ENCODE measurements at places on chromosomes 12 and 14.

GRCh38 chr14:64899958-64900357 is 14.3 kb upstream of the CHURC1 start:
- no peak for DNase-seq

- DNase-seq: no peak
These were observed 58.3 kb downstream of the CAND1 start for GRCh38 chr12:67327466-67327865.

GRCh38 chr14:22552001-22552826 is 36.8 kb downstream of the DAD1 start:
- DNase-seq: no peak

- no peak for DNase-seq
These were observed 743 bp upstream of the DTX1 start for GRCh38 chr12:113055594-113056380.

DNA sequence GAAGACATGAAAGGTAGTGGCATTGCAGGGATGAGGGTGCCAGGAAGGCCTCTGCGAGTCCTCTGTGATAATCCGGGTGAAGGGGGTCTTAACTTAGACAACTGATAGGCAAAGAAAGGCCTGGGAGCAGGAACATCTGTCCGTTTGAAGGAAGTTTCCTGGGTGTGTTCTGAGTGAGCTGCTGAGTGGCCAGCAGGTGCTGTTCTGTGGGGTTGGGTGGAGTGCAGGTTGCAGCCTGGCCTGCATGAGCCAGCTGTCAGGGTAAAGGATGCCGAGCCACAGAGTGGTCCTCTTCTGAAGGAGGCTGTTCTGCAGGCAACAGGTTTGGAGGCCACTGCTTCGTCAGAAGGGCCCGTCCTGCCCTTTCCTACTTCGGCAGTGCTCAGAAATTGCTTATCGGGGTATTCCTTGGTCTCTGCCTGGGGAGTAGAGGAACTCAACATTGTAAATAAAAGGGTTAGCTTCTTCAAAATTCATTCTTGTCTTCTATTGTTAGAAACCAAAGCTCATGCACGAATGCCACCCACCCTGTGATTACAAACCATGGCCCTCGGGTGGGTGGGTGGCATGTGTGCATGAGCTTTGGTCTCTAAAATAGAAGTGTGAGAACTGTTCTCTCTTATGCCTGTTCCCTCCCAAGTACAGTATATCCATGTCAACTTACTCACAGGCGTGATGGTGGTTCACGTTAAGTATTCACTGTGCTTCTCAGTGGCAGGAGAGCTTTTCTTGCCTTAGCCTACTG is 118.9 kb downstream of the CHST11 start:
- no peak for DNase-seq

DNA sequence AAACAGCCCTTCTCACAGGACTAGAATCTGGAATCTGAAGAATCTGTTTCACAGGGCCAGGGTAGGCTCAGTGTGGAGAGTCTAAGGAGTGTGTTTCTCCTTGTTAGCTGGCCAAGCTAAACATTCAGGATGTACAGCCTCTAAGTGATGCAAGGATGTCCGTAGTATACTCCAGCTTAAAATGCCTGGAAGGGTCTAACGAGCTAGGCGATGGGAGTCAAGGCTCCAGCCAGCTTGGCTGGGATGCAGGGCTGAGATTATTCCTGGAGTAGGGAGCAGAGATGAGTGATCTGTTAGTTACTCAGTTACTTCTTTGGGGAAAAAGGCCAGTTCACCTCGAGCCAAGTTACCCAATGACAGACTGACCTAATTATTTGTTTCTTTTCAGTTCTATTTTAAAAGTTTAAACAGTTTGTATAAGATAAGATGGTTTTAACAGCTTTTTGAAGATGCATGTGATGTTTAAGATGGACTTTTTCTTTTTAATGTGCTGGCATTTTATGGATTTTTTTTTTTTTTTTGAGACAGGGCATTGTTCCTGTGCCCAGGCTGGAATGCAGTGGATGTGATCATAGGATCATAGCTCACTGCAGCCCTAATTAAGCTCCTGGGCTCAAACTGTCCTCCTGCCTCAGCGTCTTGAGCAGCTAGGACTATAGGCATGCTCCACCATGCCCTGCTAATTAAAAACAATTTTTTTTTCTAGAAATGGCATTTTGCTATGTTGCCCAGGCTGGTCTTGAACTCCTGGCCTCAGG is 41.1 kb downstream of the SYNE2 start:
- DNase-seq: no peak

GRCh38 chr14:70045310-70045709 is 143.4 kb downstream of the SLC8A3 start:
- DNase-seq: no peak

- DNase-seq: no peak
These were observed 2.8 kb upstream of the CCDC196 start for GRCh38 chr14:66483322-66483721.

DNA sequence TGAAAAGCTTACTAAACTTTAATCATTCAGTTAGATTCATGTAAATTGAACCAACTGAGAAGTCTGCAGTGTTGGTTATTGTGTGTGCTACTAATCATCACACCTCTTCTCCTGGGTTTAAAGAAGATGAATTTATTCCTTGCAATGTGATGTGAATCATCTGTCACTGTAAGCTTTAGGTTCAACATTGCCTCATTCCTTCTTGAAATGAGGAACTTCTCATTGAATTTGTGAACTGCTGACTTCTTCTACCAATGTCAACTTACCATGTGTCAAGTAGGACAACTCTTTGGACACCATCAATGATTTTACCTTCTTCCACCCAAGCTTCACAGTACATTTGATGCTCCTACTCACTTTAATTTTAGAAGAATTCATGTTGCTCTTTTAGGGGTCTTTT is 17.4 kb upstream of the PRB2 start:
- no peak for DNase-seq

- DNase-seq: no peak
These were observed 29.4 kb downstream of the ABCC9 start for GRCh38 chr12:21911832-21912231.

- no peak for DNase-seq
These were observed 105.0 kb downstream of the DAD1 start for GRCh38 chr14:22483863-22484593.

DNA sequence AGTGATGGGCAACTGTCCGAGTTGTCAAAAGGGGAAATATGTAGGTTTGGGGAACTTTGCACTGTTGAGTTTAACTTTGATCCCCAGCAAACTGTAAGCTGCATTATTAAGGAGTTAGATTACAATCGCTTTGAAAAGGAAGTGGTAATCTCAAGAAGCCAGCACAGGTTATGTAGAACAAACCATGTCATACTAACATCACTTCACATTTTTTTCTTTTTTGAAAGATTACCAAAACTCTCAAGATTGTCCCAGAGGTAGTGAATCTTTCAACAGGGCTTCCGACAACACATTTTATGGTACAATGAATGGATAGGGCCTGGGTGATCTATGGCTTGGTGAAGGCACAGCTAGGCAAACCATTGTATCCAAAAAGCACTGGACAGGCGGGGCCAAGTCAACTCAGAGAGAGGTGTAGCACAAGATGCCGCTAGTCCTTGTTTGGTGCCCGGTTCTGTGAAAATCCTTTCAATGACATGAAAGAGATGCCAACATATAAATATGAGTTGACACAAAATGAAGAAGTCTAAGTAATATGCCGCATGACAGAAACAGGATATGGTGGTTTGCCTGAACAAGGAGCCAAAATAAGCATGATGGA is 24.3 kb upstream of the PARP11 start:
- DNase-seq: no peak

- no peak for DNase-seq
These were observed 131.2 kb downstream of the SCARB1 start for GRCh38 chr12:124732275-124733075.

- DNase-seq: no peak
These were observed 12.9 kb downstream of the MDGA2 start for GRCh38 chr14:47662466-47662865.

- no peak for DNase-seq
These were observed 130.8 kb downstream of the RTN1 start for GRCh38 chr14:59739794-59740193.

GRCh38 chr12:7694556-7695236 is 879 bp downstream of the GDF3 start:
- no peak for DNase-seq

DNA sequence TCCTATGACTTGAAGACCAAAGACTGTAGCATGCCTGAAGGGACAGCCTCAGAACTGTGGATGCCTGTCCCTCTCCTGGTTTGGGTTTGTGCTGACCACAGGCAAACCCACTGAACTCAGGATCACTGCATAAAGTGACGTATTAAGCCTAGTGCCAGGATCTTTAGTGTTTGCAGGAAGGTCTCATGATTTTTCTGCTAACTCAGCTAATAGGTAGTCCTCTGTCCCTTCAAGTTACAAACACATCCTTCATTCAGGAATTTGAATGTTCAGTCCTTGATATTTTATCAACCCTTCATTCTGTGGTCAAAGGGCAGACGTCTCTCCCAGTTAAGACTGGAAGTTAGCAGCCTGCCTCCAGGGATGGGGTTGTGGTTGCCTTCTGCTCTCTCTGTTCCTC is 10.3 kb upstream of the OAS3 start:
- no peak for DNase-seq

DNA sequence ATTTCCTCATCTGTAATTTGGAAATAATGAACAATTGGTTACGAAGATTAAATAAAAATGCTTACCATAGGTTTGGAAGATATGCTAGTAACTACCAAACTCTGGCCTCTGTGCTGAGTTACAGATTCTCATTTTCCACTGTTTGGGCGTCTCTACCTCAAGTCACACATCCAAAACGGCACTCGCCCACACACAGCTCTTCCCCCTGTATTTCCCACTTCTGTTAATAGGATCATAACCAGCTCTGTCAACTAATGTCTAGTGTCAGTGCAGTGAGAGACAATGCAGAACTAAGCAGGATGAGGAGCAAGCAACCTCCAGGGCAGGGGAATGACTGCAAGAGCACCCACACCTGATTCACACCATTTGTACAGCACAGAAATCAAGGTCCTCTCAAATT is 10.9 kb upstream of the SYCP3 start:
- DNase-seq: no peak

DNA sequence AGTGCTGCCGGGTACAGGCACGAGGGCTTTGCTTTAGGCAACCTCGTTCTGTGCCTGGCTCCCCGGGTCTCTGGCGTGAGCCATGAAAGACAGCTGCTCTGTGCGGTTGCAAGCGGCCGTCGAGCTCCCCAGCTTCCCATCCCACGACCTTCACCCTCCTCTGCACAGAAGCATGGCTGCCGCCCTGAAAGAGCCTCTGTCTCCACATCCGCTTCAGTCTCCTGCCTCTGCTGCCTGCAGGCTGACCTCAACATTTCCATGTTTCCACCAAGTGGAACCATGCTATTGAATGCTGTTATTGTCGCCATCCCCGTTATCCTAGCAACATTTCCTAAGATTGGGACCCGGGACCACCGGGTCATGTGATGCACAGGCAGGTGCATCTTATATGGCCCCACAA is 57.1 kb downstream of the KDM2B start:
- DNase-seq: no peak

- no peak for DNase-seq
These were observed 20.2 kb upstream of the KRT8 start for GRCh38 chr12:52924764-52925716.

DNA sequence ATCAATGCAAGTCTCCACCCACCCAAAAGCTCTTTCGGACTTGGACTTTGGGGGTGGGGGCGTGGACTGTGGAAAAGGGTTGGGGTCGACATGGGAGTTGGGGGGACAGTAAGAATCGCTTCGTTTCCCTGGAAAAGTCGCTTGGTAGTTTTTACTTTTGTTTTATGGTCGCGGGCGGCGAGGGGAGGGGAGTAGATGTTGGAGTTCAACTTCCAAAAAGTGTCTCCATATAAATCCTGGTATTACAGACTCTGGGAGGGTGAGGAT is 568 bp upstream of the BCL11B start:
- no peak for DNase-seq

DNA sequence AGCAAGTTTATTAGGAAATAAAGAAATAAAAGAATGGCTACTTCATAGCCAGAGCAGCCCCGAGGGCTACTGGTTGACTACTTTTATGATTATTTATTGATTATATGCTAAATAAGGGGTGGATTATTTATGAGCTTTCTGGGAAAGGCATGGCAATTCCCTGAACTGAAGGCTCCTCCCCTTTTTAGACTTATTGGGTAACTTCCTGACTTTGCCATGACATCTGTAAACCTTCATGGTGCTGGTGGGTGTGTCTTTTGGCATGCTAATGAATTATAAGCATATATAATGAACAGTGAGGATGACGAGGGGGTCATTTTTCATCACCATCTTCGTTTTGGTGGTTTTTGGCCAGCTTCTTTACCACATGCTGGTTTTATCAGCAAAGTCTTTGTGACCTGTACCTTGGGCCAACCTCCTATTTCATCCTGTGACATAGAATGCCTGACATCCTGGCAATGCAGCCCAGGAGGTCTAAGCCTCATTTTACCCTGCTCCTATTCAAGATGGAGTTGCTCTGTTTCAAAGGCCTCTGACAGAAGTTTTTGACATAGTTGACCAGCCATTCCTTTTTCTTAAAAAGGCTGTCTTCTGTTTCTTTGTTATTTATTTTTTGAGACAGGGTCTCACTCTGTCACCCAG is 11.1 kb upstream of the PTGES3 start:
- DNase-seq: no peak

DNA sequence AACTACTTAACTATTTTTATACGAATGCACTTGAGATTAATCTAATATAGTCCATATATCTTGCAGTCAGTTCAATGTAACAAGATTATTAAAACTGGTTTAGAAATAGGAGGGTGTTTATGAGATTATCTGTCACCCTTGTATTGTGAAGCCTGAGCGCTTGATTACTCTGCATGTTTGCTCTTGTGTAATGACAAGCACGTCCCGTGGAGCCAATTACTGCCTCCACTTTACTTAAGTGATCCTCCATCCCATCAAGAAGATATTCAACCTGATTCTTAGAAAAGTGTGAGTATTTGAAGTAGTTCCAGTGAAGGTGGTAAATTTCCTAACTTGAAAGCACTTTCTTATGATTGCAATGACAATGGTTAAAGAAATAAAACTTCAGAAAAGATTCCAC is 415.2 kb upstream of the GARIN6 start:
- no peak for DNase-seq

GRCh38 chr12:101436136-101436535 is 28.6 kb upstream of the ARL1 start:
- DNase-seq: no peak

GRCh38 chr12:67797185-67797741 is 148.7 kb downstream of the DYRK2 start:
- DNase-seq: no peak

DNA sequence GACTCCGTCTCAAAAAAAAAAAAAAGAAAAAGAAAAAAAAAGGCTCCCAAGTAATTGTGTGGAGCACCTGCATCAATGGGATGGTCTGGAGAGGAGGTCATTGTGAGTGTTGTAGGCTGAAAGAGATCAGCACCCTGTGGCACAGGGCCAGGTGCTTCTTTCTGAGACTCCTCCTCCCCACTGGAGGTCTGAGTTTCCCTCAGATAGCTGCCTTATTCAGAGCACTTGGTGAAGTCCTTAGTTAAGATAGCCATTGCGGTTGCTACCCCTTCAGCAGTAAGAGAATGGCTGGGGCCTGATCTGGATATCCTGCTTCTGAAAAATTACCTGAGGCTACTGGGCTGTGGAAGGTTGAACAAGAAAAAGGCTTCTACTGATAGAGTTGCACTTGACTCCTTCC is 69.8 kb downstream of the ANO6 start:
- DNase-seq: no peak

Data from glutamatergic neuron (in vitro differentiated cells).